ENCODE measurements at places on chromosomes 6 and 20.

- DNase-seq: no peak
These were observed 904.1 kb upstream of the MANEA start for GRCh38 chr6:94673251-94673650.

GRCh38 chr20:16929756-16930155 lies 181.6 kb downstream of the OTOR start:
- DNase-seq: no peak

DNA sequence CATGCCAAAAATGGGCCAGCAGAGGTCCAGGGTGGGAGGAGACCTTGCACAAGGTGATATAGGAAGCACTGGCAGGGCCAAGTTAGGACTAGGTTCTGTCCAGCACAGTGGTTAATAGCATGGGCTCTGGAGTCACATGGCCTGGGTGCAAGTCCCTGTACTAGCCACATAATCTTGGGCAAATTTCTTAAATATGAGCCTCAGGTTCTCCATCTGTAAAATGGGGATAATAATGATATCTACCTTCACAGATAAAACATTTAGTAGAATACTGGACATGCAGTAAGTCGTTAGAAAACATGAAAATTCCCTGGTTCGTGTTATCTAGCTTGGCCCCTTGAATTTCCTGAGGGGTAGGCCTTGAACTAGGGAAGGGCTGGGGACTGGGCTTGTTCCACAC lies 6.2 kb downstream of the CTSA start:
- no peak for DNase-seq

GRCh38 chr6:44129841-44130322 lies 2.5 kb downstream of the TMEM63B start:
- DNase-seq: no peak

DNA sequence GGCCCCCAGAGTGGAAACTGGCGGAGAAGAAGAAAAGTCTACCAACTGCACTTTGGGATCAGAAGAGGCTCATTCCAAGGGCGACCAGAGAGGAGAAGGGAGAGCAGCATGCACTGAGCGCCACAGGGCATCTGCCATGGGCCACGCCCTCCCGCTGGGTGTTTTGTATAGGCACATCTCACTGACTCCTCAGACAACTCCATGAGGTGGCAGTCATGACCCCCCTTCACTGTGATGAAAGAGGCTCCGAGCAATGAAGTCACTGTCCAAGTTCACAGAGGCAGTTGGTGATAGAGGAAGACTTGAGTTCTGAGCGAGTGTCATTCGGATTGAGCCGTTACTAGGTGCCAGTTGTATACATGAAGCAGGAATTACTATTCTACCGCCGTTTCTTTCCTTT lies 15.4 kb downstream of the BPIFB1 start:
- DNase-seq: no peak
